Right ventricle myocardium superior (tissue), 1 donor: ENCODE measurements at places on chromosomes 16 and 17. TPM values are rescaled to one million over a fixed set of nuclear protein-coding genes. Genes with fewer than 3 reads are reported as not detected.

DNA sequence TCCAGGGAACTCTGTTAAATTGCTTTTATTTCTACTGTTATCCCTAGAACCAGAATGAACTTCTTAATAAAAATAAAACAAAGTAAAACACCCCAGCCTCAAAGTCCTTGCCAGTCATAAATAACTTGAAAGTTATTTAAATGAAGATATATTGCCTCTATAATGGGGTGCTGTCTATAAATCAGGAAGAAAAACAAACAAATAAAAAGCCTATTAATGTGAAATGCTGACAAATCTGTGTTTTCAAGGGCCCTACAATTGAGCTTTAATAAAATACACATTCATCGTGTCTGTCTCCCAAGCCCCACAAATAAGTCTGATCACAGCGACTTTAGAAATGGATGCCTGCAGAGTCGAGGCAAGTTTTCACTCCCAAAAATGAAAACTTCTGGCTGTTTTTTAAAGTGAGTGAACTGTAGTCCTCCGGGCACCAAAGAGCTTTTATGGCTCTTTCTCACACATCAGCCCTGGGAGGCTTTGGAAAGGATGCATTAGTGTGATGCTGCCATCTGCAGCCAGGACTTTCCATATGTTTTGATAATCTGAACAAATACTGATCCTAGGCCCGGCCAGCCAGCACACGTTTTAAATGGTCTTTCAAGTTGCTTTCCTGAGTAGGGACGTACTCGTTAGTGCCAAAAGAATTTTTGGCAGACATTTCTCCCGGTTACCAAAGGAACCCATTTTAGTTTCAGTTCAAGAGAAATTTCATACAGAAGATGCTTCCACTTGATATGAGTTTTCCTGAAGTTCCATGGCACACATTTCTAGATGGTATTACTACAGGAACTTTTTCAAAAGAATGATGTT lies 16.3 kb downstream of the NACA2 start:
- no peak for DNase-seq

DNA sequence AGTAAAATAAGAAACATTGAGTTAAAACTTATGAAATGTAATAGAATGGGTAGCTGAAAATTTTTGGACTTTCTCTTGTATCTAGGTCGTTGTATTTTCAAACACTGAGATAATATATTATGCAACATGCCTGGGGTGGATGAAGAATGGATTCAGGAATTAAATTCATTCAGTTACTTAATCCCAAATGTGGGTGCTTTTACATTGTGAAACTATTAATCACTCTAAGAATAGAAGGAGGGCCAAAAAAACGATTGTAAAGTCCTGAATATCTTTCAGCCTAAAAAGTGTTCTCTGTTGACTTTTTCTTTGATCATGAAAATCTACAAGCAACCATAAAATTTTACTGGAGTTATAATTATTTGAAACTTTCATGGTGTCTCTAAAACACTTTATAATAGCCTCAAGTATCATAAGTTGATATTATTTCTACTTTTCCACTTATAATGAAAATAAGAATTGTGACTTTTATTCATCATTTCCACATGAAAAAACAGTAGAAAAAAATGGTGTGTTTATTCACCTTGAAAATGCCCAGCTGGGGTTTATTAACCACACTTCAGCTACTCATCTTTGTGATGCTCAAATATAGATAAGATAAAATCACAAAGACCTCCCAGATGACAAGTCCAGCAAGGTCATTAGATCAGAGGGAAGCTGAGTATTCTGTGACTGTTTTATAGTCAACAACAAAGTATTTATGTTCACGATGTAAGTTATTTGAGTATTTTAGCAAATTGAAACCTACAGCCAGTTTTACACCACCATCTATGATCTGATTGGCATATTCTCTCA lies 619.9 kb upstream of the SOX9 start:
- DNase-seq: no peak

DNA sequence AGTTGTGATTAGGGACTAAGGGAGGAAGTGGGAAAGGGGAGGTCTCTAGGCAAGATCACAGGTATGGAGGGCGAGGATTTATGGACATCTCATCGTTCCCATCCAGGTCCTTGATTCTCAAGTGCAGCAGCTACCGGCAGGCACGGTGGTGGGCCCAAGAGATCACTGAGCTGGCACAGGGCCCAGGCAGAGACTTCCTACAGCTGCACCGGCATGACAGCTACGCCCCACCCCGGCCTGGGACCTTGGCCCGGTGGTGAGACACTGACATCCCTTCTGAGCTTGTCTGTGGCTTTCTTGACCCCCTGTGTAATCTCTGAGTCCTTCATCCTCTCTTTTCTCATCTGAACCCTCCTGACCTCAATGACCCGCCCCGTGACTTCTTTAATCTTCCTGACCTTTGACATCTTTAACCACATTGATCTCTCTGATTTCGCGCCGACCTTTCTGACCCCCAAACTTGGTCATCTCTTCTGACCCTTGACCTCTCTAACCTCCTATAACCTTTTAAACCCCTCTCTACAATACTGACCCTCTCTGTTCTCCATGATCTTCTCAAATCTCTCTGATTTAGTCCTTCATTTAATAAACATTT lies 3.8 kb downstream of the PLD2 start:
- peak; percentile 57 for DNase-seq

DNA sequence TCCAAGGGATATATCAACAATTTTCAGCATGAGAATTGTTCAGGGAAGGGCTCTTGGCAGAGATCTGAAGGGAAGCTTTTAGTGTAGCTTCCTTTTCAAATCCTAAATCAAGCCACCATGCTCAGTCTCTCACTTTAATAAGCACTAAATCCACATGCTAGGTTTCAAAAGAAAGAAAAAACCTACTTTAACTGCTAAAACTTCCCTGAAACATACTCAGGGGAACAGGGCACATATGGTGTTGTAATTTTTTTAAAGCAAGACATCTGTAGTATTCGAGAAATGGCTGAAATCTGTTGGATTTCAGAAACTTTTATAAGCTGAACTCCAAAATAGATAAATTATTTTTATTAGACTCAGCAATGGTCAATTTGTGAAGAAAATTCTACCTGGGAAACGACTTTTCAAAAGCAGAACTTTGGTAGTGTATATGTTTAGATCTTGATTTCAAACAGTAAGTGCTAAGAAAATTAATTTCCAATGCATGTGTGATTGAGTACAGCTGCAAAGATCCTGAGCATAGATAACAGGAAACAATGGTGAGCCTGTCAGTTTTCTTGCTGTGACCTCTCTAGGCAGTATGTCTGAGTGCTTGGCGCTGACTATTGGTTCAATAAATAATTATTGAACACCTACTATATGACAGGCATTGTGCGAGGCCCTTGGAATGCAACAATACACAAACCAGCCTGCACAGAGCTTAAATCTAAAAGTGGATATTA lies 804.5 kb upstream of the SOX9 start:
- no peak for DNase-seq

- peak; percentile 93 for DNase-seq
Observed at GRCh38 chr17:73429440-73430164, 117.8 kb upstream of the CDC42EP4 start.

- DNase-seq: no peak
Observed at GRCh38 chr16:49400611-49401010, 27.0 kb downstream of the C16orf78 start.

- peak; percentile 69 for DNase-seq
Observed at GRCh38 chr17:78722246-78722761, 59.8 kb downstream of the CYTH1 start.

DNA sequence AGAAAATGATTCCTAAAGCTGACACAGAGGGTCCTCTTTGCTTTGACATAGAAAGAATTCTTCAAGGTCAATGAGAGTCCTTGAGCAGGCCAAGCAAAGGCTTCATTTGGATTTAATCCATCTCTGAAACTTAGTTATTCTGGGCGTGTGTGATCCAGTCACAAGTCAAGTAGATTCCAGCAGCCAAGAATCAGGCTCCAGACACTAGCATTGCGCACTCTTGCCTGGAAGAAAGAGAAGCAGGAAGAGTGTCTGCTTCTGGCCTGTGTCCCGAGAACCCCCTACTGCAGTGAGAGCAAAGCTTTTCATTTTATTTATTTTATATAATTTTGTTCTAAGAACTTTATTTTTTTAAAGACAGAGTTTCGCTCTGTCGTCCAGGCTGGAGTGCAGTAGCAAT lies 88.2 kb upstream of the CACNG5 start:
- DNase-seq: no peak

DNA sequence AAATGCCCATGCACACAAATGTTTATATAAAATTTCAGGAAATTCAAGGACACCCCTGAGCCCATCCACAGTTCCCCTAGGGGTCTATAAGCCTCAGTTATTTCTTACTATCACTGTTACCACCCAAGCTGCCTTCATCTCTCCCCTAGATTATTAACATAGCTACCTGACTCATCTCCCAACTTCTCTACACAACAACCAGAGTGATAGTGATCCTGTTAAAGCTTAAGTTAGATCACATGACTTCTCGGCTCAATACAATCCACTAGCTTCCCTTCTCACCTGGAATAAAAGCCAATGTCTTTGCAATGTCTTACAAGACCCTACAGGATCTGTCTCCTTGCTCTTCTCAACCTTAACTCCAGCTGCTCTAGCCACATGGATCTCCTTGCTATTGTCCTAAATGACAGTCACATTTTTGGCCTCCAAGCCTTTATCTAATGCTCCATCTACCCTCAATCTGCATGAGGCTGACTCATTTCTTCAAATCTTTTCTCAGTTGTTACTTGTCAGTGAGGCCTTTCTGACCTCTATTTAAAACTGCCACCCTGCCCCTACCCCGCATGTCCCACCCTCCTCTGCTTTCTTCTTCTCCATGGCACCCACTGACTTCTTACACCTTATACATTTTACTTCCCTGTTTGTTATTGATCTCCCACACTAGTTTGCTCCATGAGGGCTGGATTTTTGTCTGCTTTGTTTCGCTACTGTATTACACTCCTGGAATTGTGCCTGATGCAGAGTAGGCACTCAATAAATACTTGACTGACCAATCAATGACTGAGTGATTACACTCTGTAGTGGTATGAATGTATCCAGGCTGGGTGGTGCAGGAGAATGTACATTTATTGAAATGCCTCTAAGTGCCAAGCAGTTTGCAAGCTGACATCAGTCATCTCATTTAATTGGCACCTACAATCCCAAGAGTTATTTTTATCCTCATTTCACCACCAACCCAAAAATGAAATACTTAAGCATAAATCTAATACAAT lies 5.2 kb upstream of the LIG3 start:
- DNase-seq: no peak

DNA sequence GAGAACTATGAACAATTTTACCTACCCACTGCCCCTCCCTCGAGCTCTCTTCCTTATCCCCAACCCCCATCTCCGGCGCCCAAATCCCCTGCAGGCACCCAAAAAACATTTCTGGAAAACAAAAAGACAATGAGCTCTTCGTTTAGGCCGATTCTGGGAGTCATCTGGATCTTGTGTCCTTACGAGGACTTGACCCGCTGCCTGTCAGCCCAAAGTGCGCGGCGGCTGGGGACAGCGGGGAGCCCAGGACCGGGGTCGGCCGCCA lies 524 bp downstream of the STRADA start:
- no peak for DNase-seq

DNA sequence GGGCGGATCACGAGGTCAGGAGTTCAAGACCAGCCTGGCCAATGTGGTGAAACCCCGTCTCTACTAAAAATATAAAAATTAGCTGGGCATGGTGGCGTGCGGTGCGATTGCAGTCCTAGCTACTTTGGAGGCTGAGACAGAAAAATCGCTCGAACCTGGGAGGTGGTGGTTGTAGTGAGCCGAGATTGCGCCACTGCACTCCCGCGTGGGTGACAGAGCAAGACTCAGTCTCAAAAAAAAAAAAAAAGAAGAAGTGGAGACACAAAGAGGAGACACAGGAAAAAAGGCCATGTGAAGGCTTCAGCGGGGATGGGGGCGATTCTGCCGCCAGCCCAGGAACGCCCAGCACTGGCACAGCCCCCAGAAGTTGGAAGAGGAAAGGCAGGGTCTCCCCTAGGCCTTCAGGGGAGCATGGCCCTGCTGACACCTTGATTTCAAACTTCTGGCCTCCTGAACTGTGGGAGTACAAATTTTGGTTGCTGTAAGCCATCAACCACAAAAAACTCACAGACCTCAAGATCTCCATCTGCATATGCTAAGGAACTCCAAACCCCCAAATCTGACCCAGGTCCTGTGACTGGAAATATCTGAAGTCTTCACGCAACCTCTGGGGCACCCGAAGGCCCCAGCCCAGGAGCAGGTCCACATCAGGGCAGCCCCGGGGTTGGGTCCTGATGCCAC lies 7.0 kb downstream of the SGSH start:
- DNase-seq: peak; percentile 67

DNA sequence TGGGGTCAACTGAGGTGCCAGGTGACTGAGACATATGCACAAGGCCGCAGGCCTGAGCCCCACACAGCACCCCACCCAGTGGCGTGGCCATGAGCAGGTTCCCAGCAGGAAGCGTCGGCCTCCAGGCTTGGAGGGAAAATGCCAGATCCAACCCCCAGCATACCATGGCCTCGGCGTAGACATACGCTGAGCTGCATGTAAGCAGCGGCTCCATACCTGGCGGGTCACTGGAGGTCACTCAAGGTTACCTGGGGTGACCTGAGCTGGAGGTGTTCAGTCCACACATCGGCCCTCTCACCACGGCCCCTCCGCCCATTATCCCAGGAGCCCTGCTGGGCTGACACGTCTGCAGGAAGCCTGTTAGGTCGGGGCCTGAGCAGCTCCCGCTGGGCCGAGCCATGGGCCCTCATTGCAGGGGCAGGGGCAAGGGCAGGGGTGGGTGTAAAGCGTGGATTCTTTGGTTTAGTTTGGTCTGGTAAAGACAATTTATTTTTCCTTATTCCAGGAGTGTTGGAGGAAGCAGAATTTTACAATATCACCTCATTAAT lies 15.2 kb downstream of the KCTD5 start:
- no peak for DNase-seq

GRCh38 chr16:66510298-66510697 lies 39.6 kb downstream of the TK2 start:
- DNase-seq: no peak

- DNase-seq: no peak
Observed at GRCh38 chr16:73610605-73611156, 562.8 kb upstream of the ZFHX3 start.

GRCh38 chr17:14741491-14741890 lies 440.6 kb downstream of the HS3ST3B1 start:
- no peak for DNase-seq

DNA sequence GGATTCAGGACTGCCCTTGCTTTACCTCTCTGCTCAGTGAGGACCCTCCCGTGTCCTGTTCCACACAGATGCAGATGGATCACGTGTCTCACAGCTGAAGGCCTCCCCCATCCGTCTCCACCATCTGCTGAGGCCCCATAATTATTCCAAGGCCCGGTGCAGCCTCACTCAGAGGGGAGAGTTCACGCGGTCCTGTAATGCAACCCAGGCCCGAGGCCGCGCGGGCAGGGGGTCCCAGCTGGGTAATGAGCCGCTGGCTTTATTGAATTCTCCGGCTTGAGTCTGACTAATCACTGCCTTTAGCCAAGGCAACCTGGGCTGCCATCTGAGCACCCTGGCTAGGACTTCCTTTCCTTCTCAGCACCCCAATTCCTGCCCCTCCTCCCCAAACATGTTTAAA lies 4.4 kb upstream of the WFIKKN2 start:
- no peak for DNase-seq

Gene SLC16A6
- 0.16 TPM for total RNA-seq

Gene CCL5
- 1.6 TPM for total RNA-seq

Gene CES3
- 2.0 TPM for total RNA-seq
